ENCODE measurements at places on chromosomes 4 and X. TPM values are rescaled to one million over a fixed set of nuclear protein-coding genes. Genes with fewer than 3 reads are reported as not detected.

The TLR1 gene
- total RNA-seq: 0.07 TPM

DNA sequence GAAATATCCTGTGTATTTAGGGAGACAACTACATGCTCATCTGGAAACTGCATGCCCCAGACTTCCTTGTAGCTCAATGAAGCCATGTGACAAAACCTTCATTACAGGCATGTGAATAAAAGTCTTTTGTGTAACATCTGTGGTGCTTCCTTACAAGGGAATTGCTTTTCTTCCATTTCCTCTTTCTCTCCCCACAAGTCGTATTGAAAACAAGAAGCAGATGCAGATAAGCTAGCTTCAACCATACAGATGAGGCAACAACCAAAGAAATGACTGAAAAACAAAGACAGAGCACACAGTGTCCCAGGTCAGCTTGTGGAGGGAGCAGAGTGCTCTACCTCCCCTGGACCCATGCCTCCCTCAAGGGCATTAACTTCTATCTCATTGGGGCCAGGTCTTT, 115.8 kb upstream of the INPP4B start:
- DNase-seq: no peak

DNA sequence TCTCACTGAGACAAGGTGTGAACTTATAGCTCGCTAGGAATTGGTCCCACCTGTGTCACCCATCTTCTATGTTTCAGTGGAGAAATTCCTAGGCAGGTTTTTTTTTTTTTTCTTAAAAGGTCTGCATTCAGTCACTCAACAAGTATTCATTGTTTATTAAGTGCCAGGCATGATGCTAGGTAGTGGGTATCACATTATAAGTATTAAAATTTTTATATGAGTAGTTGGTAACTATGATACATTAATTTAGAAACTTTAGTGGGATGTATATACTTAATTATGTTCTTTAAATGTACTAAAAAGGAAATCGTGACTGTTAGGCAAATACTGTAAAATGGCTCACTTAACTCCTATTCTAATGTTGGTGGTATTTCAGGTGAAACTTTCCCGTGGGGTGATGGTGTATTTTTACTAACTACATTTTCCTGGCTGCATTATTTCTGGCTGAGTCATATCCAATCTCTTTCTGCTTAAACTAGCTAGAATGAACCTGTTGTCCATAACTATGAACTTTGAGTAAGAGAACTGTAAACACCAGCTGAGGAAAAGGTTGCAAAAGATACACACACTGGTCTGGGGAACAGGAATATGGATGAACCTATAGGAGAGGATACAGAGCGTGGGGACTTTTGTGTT, 49.3 kb upstream of the MED14 start:
- DNase-seq: no peak

The RHOH gene
- total RNA-seq: not detected

GRCh38 chrX:31609130-31609529, 537.3 kb upstream of the FTHL17 start:
- peak; percentile 87 for DNase-seq

The KIAA1210 gene
- total RNA-seq: not detected

GRCh38 chr4:32771491-32771890, 2051.3 kb downstream of the PCDH7 start:
- no peak for DNase-seq

DNA sequence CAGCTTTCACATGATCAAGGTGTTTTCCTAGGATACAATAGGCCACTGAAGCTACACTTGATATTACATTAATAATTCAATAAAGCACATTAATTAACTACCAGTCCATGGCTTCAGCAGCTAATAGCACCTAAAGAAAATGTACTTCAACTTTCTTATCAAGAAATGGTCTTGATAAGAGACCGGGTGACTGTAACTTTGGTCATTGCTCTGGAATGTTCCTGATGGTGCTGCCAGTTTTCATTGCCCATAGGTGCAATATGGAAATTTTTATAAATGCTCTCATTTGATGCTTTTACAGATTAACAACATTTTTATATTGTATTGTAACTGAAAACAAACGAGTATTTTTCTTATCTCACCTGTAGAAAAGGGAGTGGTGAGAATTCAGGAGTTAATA, 165.4 kb downstream of the SHROOM3 start:
- no peak for DNase-seq

GRCh38 chrX:110866421-110866820, 70.8 kb upstream of the CHRDL1 start:
- DNase-seq: no peak

- no peak for DNase-seq
Observed at GRCh38 chr4:94389595-94390267, 47.1 kb upstream of the HPGDS start.

The SAGE1 gene
- total RNA-seq: not detected

The PDLIM5 gene
- total RNA-seq: 223 TPM

The TCEAL4 gene
- total RNA-seq: 113 TPM

- peak; percentile 71 for DNase-seq
Observed at GRCh38 chr4:56755901-56756300, 65.6 kb downstream of the SPINK2 start.

DNA sequence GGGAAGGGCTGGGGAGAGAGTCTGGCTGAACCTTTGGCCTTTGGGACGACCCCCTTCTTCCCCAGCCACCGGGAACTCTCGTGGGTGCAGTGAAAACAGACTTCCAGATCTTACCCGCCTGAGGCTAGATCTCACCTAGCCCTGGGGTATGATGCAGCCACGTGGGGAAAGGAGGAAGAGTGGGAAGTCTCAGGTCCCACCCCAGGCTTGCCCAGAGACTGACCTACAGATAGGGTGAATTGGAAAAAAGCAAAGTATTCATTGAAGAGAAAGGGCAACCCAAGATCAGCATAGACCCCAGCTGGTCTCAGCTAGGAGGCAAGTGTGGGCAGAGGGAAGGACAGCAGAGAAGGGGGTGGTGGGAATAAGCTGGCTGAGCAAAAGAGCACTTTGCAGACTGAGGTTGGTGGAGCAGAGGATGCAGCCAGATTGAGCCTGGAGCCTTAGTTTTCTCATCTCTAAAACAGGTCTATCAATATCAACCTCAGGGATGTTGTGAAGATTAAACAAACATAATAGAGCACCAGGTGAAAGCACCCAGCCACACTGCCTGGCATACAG, 4.2 kb upstream of the EFNB1 start:
- no peak for DNase-seq

GRCh38 chr4:149113804-149114430, 671.7 kb upstream of the NR3C2 start:
- peak; percentile 63 for DNase-seq

The PABPC1L2A gene
- total RNA-seq: not detected

- no peak for DNase-seq
Observed at GRCh38 chr4:76280488-76281441, 25.8 kb upstream of the STBD1 start.

DNA sequence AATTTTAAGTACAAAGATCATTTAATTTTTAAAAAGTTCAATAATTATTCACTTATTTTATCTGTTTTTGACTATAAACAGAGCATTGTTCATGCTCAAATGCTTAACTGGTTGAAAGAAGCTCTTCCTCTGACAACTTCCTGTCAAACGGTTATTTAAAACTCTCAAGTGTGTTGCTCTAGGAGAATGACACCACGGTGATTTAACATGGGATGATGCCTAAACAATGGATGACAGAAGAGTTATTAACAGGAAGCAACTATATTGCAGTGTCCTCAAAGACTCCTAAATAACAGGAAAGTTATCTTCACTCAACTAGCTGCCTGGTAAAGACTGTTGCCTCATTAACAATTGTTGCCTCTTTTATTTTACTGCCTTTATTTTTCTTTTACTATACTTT, 509.6 kb downstream of the PACRGL start:
- no peak for DNase-seq

The CT47B1 gene
- not detected for total RNA-seq

- DNase-seq: no peak
Observed at GRCh38 chrX:16705370-16705769, 7.1 kb downstream of the CTPS2 start.

The SPIN2B gene
- 10.4 TPM for total RNA-seq

DNA sequence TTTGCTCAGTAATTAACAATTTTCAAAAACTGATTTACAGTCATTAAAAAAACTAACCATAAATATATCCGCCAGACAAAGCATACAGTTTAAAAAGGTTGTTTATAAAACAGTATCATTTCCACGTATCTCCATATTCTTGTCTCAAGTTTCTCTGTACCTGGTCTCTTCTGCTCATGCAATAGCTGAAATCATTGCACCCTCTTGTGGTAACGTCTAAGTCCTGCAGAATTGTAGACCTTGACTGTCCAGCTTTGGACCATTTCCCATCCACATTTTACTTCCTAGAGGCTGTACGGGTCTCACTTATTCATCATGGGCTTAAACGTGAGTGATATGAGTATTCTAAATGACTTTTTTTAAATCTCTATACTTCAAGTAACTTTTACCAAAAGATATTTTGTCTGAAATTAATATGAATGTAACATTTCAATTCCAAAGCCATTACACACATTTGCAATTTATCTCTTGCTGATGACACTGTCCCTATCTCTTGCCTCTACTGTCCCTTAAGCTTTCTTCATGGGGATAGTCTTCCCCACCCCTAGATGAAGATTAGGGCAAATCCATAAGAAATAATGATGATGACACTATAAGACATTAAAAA, 118.5 kb downstream of the BTC start:
- peak; percentile 65 for DNase-seq

- no peak for DNase-seq
Observed at GRCh38 chr4:141706445-141706844, 70.1 kb downstream of the IL15 start.

GRCh38 chr4:184237612-184238011, 19.9 kb upstream of the ENPP6 start:
- no peak for DNase-seq

DNA sequence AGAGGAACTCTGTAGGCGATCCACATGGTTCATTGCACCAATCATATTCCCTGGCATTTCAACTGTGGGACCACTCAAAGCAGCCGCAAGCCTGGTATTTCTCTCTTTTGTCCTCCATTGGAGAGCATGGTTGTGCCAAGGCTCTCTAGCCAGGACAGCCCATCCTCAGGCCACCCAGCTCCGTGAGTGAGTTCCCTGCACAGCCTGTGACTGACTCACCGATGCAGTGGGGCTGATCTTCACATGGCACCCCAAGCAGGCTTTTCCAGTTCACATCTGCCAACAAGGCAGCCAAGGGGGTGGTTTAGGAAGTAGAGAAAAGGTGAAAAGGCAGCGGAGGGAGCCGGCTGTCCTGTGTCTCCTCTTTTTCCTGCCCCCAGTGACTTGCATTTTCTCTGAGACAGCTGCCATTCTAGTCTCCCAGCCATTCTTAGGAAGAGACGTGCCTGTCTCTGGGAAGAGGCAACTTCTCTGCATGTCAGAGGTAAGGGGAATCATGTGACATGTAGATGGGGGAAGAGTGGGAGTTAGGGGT, 69.2 kb downstream of the MID1IP1 start:
- DNase-seq: no peak

The NLGN4X gene
- not detected for total RNA-seq

DNA sequence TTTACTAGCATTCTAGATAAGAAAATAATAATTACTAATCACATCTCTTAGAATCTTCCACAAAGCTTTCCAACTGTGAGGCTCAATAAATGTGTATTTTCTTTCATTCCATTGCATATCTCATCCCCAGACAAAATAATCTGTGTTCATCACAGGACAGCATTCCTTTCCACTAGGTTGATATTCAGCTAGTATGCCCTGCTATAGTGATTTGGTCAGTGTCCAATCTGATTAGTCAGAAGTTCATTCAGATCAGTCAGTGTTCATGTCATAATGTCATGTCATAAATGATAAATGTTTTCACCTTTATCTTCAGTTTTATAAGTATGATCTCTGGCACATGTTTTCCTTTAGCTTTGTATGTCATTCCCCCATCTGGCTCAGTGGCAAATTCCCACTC, 611.4 kb downstream of the KCTD8 start:
- DNase-seq: no peak

GRCh38 chrX:13654116-13654515, 1.2 kb downstream of the TCEANC start:
- no peak for DNase-seq

GRCh38 chr4:187491959-187492358, 503.6 kb upstream of the ZFP42 start:
- DNase-seq: no peak

The P2RY8 gene
- not detected for total RNA-seq

GRCh38 chr4:14831416-14831815, 170.9 kb upstream of the CPEB2 start:
- DNase-seq: no peak

DNA sequence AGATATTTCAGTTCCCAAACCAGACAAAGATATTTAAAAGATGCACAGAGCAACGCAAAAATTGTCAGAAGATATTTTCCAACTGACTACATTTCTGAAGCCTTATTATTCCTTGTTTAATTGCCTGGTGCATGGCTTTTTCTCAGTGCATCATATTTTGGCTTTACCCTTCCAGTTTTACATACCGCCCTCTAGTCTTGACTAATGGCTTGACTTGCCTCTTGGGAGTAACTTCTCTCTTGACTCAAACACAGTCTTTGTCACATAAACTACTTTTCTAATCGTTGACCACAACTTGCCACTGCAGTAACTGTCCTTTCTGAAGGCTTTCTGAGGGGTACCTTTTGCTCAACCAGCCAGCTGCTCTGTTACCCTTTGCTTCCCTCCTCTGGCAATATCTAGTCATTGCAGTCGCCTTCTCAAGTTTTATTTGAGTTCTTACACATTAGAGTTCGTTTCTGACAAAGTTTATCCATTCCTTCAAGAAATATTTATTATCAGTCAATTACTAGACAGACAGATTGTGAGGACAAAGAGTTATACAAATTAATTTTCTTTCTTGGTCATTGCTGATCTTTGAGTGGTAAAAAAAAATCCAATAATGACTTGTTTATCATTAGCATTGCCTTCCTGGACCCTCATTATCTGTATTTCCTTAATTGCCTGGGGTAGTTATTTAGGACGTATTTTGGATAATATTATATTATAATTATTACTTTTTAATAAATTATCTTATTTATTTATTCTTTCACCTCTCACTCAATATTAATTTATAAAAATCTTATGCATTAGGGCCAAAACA, 506.9 kb upstream of the PCDH10 start:
- DNase-seq: peak; percentile 37

DNA sequence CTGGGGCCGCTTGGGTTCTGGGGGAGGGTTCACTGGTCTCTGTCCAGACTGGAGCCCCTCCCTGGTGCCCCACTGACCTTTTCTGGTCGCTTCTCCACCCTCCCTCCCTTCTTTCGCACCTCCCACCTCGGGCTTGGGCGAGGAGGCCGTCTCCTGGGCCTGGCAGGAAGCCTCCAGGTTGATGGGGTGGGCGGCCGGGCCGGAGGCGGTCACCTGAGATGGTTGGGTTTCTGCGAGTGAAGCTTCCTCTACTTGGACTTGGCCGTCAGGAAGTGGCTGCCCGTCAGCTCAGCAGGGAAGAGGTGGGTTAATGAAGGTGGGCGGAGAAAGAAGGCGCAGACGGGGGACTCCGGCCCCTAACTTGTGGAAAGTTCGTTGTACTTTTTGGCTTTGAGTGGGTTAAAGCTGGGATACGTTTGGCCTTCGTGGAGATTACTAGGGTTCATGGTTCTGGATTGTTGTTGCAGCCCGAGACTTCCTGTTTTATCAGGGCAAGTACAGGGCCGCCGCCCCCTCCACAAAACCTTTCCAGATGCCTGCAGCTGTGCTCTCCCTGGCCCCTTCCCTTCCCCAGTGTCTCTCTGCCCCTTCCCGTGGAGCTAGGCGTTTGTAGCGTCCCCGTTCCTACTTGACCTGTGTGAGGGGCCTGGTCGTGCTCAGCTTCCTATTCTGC, 1.2 kb downstream of the AKAP17A start:
- no peak for DNase-seq

The SPRY1 gene
- 1.6 TPM for total RNA-seq

- DNase-seq: peak; percentile 62
Observed at GRCh38 chr4:158255727-158256324, 45.5 kb downstream of the TMEM144 start.

Data from HFFc6 (cell line).